ENCODE measurements at places on chromosomes 1 and 21.

DNA sequence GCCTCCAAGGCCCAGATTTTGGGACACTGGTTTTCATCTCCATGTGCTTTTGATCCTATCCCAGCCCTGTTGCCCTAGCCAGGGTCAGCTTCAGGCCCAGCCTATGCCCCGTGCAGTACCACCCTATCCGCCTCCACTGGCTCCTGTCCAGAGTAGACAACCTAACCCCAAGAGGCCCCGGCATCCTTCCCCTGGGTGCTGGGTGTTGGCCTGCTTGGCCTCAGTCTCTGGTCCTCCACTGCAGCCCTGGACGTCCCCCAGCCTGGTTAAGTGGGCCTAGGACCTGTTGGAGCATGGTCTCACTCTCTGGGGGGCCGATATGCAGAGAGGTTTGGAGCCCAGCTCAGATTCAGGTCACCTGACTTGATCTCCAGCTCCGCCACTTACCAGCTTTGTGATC is 1.6 kb downstream of the CSF3R start:
- no peak for DNase-seq

DNA sequence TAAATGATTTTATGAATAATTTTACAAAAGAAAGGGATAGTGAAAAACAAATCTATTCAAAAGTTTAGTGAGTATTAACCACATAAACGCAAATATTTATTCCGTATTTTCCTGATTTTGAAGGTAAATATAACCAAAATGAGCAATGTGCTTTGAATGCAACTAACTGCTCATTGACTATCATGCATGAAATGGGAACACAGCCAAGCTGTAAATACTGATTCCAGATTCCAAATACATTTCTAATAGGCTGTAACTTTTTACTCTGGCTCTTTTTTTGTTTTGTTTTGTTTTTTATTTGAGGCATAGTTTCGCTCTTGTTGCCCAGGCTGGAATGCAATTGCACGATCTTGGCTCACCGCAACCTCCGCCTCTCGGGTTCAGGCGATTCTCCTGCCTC is 41.8 kb downstream of the SELENOF start:
- no peak for DNase-seq

GRCh38 chr1:1806890-1807289 is 28.6 kb upstream of the NADK start:
- DNase-seq, result no peak

DNA sequence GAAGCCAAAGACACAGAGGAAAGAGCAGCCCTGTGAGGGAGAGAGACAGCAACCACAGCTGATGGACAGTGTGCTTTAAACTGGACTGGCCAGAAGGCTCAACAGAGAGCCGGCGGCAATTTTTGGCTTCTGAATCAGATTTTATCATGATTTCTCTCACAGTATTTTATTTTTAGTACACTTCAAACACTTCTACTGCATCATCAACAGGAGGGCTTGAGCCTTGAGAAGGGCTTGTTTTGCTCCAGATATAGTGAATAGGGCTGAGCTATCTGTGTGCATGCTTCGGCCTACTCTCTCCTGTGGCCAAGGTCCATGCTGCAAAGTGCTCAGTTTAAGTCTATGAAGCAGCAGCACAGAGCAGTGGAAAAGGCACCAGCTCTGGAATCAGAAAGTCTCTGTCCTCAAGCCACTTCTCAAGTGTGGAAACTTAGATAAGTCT is 33.3 kb downstream of the ADCY10 start:
- no peak for DNase-seq
